Lung (tissue), 17 donors: ENCODE measurements at places on chromosomes 3 and 15. TPM values are rescaled to one million over a fixed set of nuclear protein-coding genes. Genes with fewer than 3 reads are reported as not detected.

GRCh38 chr15:85497172-85497569 is 116.8 kb downstream of the AKAP13 start:
- DNase-seq = no peak

DNA sequence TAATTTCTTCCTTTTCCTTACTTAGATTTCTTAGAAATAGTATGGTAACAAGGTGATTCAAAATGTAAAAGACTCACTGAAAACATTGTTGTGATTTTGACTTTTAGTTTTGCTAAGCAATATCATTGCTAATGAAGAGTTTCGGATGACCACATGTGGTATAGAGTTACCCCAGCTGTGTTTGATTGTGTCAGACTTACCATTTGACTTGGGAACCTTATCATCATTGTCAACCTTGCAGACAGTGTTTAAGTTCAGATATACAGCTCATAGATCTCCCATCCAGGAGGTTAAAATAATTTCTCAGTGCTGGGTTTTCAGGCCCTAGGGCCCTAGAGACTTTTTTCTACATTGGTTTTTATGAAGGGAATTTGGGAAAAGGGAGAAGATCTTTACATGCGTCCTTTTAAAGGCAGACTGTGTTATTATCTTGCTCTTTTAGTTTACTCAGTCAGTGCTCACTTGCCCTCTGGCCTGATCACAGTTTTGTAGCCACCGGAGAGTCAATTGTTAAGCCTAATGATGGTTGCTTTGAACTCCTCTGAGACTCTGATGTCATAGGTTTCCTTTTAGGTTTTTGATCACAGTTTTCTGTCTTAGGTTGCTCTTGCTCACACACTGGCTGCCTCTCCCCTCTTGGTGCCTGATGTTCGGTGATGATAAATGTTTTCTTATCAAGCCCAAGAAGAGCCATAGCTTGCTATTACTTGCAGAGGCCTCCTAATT is 133.5 kb upstream of the ZPLD1 start:
- DNase-seq = no peak

DNA sequence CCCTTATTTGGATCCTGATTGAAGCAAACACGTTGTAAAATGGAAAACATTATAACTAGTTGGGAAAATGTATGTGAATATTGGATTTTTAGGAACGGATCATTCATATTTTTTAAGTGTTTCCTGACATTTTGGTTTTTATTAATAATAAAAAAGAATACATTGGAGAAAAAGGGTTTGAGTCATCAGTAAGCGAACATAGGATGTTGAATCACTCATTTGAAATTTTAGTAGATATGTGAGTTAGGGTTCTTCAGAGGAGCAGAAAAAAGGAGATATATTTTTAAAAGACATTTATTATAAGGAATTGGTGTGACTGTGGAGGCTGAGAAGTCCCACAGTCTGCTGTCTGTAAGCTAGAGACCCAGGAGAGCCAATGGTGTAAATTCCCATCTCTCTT is 258.5 kb downstream of the PTPRG start:
- DNase-seq = no peak

Gene MAP6D1
- polyA plus RNA-seq = 1.8 TPM

DNA sequence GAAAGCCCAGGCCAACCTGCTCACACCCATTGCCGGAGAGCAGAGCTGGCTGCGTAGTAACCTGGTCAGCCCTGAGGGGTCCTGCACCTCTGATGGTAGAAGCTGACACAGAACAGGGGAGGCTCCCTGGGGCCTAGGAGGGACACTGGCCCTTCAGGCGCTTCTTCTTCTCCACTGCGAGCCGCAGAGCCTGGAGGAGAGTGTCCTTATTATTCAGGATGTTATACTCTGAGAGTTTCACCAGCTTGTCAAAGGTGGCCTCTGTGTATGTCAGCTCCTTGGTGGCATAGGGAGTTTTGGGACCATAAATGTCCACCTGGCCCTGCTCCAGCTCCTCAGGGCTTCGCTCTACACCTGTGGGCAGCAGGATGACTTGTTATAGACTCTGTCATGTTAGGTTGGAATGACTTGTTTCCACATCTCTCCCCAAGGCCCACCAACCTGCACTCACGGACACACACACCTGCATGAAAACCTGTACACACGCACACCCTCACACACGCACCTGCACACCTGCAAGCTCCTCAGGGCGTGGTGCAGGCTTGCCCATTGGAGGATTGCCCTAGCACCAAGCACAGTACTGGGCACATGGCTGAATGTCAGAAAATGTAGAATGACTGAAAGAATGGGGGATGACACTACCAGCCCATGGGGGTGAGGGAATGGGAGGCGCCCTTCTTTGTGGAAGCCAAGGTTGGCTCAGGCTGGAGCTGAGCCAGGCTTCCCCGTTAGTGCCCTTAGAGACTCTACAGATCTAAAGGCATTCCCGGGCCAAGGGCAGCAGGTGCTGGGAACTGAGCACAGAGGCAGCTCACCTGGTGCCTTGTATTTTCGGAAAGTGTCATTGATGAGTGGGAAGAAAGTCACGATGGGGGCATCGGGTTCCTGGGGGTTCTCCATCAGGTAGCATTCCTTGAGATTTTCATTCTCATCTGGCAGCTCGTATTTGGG is 11.5 kb upstream of the EHD4 start:
- no peak for DNase-seq

Gene CORO2B
- polyA plus RNA-seq = 2.8 TPM

DNA sequence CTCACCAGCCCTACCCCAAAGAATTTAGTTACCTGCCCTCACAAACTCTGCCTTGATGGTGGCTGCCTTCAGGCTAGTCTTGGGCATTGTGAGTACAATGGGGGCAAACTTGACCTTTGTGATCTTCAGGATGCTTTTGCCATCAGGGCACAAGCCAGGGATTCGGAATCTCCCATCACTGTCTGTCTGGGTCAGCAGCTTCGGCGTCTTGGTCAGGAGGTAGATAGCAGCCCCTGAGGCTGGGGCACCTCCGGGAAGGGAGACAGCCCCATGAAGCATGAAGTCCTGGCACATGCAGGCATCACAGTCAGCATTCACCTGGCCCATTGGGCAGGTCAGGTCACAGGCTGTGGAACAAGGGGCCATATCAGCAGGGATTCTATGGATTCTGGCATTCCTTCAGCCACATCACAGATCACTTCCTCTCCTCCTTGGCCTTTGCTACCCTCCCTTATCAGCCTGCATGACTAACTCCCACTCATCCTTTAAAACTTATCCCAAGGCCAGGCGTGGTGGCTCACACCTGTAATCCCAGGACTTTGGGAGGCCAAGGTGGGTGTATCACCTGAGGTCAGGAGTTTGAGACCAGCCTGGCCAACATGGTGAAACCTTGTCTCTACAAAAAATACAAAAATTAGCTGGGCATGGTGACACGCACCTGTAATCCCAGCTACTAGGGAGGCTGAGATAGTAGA is 6.9 kb downstream of the CILP start:
- no peak for DNase-seq

Gene DUOXA2
- polyA plus RNA-seq = 0.98 TPM
